ENCODE measurements at places on chromosomes 3 and 15.

GRCh38 chr3:78351334-78351733, 1311.4 kb downstream of the ROBO2 start:
- DNase-seq: no peak

DNA sequence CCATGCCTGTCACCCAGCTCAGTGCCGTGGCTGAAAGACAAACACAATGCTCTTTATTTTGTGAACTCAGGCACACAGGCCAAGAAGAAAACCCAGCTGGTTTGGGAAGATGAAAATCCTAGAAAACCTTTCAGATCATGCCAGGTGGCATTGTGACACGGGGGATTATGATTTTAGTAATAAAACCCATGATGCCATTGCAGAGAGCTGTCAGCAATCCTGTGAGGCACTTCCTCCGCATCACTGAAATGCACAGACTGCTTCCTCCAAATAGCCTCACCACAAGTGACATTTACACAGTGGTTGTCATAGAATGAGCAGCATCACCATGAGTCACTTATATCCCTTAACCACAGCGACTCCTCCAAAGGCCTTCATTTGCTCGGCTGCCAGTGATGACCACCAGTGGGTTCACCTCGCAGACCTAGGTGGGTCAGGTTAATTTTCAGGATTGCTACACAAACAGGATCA, 22.7 kb downstream of the ABHD6 start:
- peak; percentile 78 for DNase-seq

DNA sequence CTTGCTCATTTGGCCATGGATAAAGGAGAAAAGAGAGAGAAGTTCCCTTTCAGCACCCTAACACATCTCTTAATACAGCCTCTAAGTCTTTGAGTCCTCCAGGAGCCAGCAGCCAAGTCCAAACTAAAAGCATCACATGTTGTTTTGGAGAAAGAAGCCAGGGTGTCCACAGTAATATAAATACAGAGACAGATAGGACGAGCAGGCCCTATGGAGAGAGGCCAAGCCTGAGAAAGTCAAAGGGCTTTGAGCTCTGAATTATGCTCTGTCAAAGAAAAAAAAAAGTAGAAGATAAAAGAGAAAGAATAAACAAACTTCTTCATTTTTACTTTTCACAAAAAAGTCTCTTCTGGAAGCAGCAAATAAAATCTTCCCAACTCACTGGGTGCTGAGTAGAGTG, 92.4 kb upstream of the THBS1 start:
- no peak for DNase-seq

- no peak for DNase-seq
Measured at GRCh38 chr15:68489421-68489820, 57.5 kb upstream of the ITGA11 start.

DNA sequence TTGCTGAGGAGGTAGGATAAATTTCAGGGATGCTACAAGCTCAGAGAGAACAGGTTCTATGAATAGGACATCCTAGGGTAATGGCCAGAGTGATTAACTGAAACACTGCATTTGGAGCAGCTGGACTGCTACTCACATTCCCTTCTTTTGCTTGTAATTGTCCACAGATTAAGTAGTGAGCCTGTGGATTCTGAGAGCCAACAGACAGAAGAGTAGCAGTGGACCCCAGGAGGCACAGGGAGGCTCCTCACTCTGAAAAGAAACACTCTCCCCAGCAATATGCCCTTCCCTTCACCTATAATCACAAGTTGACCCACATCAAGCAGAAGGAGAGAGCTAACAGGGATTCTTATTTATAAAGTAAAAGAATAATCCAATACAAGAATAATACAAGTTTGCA, 10.6 kb upstream of the RFX7 start:
- no peak for DNase-seq

- DNase-seq: no peak
Measured at GRCh38 chr3:197445896-197446699, 109.7 kb downstream of the BDH1 start.

DNA sequence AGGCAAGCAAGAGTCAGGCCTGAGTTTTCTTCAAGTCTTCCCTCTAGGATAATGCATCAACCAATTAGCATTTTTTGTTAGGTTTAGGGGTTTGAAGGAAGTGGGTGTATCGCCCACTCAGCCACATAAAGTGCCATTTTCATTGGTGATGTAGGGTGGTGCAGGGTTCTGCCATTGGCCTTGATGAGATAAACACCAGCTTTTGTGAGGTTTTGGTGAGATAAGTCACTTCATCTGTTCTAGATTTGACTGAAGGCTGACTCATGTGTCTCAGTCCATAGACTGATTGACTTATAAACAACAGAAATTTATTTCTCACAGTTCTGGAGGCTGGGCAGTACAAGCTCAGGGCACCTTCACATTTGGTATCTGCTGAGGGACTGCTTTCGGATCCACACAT, 84.5 kb upstream of the C3orf80 start:
- no peak for DNase-seq

DNA sequence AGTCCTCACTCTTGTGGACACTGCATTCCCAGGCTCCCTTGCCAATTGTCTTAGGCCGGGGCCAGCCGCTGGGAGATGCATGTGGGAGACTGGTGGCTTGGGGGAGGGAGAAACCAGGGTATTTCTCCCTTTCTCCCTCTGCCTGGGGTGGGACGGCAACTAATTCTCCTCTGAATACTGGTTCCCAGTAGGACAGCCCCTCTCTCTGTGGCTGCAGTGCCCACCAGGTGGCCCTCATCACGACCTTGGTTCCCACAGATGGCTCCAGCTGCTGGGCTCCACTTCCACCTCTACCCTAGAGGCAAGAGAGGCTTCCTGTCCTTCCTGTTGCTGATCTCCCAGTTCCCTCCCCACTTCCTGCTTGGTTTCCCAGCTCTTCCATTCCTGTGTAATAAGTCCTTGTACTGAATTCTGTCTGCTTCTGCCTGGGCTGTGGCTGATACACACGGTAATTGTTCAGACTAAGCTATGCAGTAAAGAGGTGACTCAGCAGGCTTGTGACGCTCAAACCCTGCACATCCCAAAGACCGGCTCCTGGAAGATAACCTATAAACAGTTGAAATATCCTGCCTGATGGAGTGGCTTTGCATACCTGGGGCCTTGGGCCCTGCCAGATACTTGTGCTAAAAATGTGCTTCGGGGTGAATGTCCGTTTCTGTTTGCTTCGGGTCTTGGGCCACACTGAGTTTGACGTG, 20.4 kb upstream of the COPG1 start:
- peak; percentile 87 for DNase-seq

DNA sequence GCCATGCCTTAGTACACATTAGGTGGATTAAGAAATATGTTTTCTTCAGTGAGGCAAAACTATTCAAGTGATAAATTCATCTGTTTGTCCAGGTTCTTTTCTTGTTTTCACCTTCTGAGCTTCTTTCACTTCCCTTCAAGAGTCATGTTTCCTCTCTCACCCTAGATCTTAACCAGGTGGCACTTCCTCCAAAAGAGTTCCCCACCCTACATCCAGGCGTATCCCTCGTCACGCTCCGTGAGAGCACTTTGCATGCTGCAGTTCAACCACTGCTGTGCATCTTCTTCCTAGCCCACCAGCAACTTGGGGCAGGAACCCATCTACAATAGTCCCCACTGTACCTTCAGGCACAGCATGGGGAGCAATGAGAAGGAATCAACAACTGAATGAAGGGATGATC, 28.9 kb downstream of the OSBPL10 start:
- DNase-seq: no peak

DNA sequence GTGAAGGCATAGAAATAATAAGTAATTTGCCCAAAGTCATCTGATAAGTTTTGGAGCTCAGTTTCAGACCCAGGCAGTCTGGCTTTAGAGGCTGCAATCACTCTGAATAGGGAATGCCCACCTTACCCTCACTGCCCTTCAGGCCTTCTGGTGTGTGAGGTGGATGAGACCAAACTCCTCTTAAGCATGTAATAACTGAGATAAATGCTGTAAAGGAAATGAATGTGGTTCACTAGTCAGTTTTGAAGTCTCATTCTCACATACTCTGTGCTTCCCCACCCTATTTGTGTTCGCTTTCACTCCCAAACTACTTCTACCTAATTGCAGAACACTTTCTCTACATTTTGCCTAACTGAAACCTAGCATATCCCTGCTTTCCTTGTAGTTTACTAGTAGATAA, 144.1 kb downstream of the FILIP1L start:
- no peak for DNase-seq

- DNase-seq: peak; percentile 70
Measured at GRCh38 chr3:9175421-9175820, 74.0 kb downstream of the SRGAP3 start.

DNA sequence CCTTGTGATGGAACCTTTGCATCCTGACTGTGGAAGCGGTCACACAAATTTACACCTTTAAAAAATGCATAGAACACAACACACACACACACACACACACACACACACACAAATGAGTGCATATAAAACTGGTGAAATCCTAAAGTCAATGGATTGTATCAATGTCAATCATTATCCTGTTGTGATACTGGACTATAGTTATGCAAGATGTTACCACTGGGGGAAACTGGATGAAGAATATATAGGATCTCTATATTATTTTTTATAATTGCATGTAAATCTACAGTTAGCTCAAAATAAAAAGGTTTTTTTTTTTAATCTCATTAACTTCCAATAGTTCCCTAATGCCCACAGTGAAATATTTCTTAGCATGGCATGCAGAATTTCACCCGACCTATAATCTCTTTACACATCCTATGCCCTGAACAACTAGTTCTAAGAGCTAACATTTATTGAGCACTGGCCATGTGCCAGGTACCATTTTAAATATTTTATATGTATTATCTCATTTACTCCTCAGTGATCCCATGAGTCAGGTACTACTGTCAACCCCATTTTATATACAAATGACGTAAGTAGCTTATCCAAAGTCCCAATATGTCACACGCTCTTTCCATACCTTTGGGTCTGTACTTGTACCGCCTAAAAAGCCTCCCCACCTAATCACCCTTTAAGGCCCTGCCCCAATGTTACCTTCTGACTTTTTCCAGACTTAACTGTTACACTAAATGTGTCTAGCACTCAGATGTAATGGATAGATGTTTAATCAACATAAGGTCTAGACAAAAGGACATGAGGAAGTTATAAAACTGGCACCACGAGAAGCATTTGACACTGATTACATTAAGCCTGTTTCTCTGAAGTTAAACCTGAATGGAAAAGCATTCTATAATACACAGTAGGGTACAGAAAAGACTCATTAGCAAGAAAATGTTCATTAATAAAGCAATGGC, 5.5 kb downstream of the ABCC5 start:
- DNase-seq: no peak

- DNase-seq: no peak
Measured at GRCh38 chr3:56123487-56123886, 344.8 kb downstream of the ERC2 start.

DNA sequence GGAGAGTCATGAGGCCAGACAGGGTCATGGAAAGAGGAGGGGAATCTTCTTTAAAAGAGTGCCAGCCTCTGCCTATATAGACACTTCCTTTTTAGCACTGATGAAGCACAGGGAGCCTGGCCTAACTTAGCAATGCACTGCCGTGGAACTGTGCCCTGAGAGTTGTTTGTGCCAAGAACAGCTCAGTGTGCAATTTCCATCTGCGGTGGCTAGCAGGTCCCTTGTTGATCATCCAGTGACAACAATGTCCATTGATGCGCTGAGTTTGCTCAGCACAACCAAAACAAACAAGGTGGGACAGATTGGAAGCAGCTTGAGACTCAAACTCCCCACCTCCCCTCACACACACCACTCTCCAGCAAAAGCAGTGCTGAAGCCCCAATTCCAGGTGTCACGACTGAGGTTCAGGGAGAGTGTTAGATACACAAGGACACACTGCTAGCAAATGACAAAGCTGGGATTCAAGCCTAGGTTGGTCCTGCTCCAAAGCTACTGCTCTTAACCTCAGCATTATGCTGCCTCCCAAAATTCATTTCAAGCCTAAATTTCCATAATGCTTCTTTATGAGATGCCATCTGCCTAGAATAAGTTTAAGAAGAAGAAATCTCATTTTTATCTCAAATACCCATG, 316.6 kb upstream of the UBE2E2 start:
- no peak for DNase-seq

GRCh38 chr3:99167071-99167470, 265.6 kb upstream of the DCBLD2 start:
- no peak for DNase-seq

GRCh38 chr15:91866371-91866905, 12.9 kb downstream of the SLCO3A1 start:
- peak; percentile 13 for DNase-seq

- no peak for DNase-seq
Measured at GRCh38 chr3:190167936-190168680, 47.4 kb upstream of the P3H2 start.

- DNase-seq: no peak
Measured at GRCh38 chr3:13886593-13887129, 6.8 kb upstream of the WNT7A start.

DNA sequence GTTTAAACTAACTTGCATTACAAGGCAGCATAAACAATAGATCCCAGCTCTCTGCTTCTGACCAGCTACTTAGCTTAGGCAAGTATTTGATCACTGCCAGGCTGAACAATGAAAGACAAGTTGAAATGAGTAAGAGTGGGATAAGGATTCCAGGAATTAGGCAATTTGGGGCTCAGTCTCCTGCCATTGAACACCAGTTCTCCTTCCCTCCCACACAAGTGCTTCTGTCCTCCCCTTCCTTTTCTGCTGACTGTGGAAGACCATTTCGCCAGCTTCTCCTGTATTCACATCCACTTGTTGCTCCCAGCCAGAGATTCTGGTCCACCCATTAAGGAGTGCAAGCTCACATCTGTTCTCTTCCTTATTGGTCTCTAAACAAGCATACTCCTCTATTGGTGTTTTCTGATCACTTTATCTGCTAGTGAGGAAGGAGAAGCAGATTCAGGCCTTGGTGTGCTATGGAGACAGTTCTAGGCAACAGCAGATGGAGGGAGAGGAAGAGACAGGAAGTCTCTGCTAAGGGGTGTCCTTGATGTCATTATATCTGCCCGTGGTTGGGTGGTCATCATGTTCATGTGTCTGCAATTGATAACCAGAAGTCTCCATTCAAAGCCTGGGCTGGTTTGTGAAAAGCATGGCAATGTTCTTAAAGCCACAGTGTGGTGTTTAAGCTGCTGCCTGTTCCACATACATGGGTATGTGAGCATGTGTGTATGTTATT, 121.5 kb downstream of the PLCL2 start:
- DNase-seq: no peak

DNA sequence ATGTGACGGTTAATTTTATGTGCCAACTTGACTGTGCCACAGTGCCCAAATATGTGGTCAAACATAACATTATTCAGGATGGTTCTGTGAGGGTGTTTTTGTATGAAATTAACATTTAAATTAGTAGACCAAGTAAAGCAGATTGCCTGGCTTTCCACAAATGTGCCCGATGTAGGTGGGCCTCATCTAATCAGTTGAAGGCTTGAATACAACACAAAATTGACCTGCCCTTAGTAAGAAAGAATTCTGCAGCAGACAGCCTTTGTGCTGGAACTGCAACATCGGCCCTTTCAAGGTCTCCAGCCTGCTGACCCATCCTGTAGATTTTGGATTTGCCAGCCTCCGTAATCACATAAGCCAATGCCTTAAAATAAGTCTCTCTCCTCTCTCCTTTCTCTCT, 215.9 kb downstream of the MEX3B start:
- DNase-seq: no peak

GRCh38 chr3:177250151-177250550, 52.9 kb upstream of the TBL1XR1 start:
- DNase-seq: no peak

- DNase-seq: no peak
Measured at GRCh38 chr3:127536830-127537812, 53.4 kb downstream of the TPRA1 start.

GRCh38 chr15:55221090-55222011, 24.6 kb upstream of the RSL24D1 start:
- DNase-seq: peak; percentile 89
